NCI-H510A treated with DMSO at 0.1 percent for 48 hours (cell line): ENCODE measurements at places on chromosomes 3 and 15.

GRCh38 chr3:197026481-197026866, 3.1 kb downstream of the MELTF start:
- DNase-seq = no peak

DNA sequence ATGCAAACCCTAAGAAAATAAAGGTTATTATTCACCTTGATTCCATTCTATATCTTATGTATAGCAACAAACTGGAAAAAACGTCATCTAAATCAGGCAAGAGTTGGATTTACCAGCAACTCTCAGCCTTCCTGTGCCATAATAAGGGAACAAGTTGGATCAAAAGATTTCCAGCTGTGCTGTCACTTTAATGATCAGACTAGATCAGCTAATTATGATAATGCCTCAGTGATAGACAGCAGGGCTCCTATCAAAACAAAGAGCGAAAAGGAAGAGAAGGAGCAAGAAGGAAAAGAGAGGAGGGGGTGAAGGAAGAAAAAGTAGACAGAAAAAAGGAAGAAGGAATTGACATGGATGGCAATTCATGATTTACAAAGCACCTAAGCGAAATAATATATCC, 36.7 kb upstream of the BCL6 start:
- no peak for DNase-seq

DNA sequence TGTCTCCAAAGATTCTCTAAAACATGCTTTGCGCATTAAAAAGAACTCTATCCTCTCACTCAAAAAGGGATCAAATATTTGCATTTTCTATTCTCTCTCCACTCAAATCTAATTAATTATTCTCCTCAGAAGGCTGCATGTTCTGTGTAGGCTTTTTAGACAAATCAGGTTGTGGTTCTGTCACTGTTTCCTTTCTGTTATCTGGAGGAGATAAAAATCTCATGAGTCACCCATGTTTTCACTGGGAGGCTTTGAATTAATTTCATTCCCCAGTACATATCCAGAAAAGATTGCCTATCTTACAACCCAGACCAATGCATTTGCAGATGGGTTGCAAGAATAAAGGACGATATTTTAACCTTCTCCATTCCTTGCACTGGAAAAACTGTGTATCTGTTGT, 446.5 kb downstream of the GRM7 start:
- no peak for DNase-seq

- no peak for DNase-seq
Measured at GRCh38 chr3:66532160-66532587, 31.4 kb upstream of the LRIG1 start.

DNA sequence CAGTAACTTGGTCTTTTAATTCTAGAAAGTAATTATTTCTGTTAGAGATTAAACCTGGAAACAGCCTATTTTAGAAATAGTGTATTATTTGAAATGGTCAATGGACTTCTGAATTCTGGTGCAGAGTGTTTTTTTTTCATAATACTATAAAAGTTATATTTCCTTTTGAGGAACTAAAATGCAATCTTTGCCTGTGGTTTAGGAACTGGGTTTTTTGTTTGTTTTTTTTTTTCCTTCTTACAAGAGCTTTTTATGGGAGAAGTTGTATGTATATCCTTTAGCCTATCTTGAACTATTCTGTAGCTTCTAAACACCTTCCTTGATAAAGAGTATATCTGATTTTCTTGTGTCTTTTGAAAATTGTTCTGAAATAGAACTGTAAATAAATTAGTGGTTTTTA, 88.3 kb downstream of the ARIH1 start:
- DNase-seq = no peak

DNA sequence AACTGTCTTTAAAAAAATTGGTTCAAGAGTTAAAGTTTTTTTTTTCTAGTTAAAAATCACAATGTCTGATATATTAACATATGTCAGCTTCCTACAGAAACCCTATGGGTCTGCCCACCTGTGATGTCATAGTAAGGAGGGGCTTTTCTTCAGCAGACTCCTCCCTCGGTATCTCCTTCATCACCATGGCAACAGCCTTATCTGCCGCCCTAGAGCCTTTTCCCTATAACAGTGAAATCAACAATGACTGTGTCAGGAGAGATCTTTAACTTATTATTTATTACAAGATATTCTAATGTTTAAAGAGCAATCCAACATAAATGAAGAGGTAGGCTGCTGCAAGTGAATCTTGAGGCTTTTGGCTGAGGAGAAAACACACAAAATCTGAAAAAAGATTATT, 138.7 kb downstream of the PEX5L start:
- DNase-seq = no peak

DNA sequence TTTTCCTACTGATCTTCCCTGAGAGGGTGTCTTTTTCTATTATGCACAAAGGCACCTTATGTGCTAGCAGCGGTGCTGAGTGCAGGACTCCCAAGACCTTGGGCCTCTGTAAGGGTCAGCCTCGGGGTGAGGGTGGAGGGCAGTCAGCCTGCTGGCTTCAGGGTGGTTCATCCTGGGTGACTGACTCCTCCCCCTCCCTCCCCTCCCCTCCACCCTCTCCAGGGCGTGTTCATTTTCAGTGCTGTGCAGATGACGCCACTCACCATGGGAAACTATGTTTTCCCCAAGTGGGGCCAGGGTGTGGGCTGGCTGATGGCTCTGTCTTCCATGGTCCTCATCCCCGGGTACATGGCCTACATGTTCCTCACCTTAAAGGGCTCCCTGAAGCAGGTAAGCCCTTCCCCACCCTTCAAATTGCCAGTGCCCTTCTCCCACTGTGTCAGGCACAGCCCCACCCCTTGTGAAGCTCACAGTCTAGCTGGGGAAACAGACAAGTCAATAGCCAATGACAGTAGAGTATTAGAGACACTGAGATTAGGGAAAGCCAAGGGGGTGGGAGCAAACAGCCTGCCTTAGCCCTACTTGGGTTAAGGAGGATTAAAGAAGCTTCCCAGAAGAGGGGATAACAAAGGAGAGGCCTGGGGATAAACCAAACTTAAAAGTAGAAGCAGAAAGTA, 41.9 kb downstream of the SLC6A1 start:
- DNase-seq = no peak

- DNase-seq = no peak
Measured at GRCh38 chr3:133237380-133237779, 162.5 kb upstream of the BFSP2 start.

DNA sequence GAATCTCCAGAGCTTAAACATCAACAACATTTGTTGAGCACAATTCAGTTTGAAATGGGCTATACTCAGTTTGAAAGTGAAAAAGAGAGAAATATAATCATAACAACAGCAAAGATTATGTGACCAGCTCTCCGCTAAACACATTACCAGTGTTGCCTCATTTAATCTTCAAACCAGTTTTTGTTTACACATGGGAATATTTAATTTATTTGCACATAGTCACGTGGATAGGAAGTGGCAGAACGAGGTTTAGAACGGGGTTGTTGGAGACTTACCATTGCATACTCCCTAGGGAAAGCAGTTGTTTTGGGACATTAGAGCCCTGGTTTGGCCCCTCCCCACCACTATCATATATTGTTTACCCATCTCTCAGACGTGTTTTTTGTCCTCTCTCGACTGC, 77.2 kb downstream of the IL1RAP start:
- peak; percentile 80 for DNase-seq

DNA sequence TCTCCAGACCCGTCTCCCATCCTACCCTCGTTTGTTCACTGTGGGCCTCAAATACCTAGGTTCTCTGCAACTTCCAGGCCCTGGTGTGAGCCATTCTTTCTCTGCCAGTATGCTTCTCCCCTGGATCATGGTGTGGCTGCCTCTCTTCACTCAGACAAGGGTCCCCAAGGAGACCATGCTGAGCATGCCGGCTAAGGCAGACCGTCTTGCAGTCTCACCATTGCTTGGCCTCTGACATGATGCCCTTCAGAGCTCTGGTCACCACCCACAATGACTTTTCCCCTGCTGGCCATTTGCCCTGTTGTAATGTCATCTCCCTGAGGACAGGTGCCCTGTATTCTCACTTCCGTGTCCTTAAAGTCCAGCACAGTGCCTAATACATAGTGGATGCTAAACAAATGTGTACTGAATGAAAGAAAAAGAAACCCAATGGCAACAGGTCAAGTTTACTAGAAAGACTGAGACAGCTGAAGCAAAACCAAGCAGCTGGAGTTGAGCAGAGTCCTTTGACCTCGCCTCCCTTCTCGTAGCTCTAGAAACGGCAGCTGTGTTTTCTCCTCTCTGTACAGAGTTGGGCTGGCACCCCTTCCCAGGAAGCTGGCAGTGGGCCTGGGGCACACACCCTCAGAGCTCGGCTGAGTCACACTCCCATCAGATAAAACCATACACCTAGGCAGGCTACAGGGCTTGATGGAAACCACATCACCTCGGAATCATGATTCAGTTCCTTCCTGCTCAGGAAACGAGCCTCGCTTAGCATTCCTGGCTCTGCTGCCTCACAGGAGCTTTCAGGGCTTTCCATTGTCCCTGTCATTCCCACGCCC, 8.6 kb downstream of the TLR9 start:
- DNase-seq = no peak

- DNase-seq = no peak
Measured at GRCh38 chr3:52769786-52770455, 819 bp downstream of the NEK4 start.

- no peak for DNase-seq
Measured at GRCh38 chr3:116020495-116020894, 397.2 kb downstream of the GAP43 start.

DNA sequence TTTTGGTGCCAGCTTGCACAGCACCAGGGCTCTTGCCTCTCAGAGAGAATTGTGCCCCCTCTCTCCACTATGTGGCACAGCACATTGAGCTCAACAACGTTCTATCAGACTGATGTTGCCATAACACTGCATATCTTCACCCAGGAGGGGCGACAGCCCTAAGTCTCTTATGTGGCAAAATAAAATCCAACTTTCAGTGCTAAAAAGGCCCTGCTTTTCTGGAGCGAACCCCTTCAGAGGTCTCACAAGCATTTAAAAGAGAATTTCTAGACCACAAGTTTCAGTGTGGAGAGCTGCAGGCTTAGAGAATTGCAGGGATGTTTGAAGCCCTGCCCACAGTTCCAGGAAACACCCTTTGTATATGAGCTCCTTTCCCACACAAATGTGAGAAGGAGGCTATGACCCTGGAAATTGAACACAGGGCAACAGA, 85.5 kb downstream of the LIPC start:
- DNase-seq = no peak

- DNase-seq = no peak
Measured at GRCh38 chr3:134991472-134992010, 196.5 kb downstream of the EPHB1 start.

DNA sequence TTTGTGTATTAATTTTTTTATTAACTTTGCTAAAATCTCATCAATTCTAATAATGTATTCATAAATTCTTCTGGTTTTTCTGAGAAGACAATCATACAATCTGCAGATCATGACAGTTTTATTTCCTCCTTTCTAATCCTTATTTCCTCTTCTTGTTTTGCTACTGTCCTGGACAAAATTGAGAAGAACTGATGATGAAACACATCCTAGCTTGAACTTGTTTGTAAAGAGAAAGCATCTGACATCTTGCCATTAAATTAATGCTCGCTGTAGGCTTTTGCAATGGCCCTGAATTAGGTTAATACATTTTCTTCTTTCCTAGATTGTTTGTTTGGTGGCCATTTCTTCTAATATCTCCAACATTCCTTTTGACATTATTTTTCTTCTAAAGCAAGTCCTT, 110.9 kb upstream of the TPM1 start:
- DNase-seq = no peak

DNA sequence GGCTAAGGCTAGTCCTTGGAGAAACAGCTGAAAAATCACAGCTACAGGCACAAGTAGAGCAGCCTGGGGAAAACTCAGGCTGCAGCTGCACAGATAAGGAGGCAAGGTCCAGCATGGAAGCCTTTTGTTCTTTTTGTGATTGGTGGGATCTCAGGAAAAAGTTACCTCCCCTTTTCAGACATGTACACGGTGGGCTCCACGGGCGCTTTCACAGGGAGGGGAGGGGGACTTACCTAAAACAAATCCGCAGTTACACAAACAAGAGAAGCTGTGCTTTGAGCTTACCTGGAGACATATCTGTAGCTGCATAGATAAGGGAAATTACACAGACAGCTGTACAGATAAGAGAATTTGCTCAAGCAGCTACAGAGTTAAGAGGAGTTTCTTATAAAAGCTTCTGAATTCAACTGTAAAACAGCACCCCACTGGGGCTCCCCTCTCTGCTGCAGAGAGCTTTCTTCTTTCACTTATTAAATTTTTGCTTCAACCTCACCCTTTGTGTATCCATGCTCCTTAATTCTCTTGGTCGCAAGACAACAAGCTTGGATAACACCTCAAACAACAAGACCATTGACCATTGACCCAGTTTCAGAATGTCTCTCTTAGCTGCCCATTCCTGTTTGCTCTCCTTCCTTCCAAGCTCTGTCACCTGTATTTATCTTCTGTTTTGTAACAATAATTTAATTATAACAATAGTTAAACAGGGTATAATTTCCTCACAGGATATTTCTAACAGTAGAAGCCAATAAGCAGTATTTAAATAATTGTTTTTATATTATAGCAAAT, 10.9 kb upstream of the CD200 start:
- no peak for DNase-seq

GRCh38 chr3:135800071-135800549, 165.4 kb upstream of the PPP2R3A start:
- no peak for DNase-seq

GRCh38 chr3:195124378-195124992, 146.5 kb downstream of the XXYLT1 start:
- DNase-seq = no peak

GRCh38 chr3:159824333-159824732, 164.3 kb upstream of the IL12A start:
- peak; percentile 62 for DNase-seq

- DNase-seq = no peak
Measured at GRCh38 chr15:25635191-25635590, 196.4 kb upstream of the UBE3A start.

DNA sequence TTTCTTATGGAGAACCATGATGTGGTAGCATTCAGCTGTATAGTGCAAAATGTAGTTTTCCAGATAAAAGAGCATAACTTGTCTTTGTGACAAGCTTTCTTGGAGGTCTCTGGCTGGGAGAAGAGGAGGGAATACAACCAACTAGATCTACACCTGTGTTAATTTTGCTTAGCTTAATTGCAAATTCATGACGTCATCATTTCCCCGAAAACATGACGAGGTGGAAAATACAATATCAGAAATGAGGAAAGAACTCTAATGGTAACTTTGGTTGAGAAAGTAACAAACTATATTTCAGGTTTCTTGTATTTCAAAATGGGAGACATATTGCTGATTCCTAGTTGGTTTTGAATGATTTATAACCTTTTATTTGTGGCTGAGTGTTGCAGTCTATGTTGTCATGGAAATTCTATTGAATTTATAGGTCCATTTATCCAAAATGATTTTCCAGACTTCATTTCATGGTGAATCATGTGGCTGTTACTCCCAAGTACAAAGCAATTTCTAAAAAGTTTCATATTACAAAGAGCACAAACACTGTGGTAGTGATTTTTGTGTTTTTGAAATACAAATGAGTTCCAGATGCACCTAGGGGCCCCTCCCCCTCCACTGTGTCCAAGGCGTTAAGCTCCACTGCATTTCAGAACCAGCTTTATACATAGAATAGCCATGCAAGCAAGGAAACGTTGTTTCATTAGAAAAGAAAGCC, 307.2 kb downstream of the FEZF2 start:
- no peak for DNase-seq

- DNase-seq = no peak
Measured at GRCh38 chr3:82002986-82003642, 241.7 kb upstream of the GBE1 start.
